ENCODE measurements at places on chromosomes 3 and 15.

DNA sequence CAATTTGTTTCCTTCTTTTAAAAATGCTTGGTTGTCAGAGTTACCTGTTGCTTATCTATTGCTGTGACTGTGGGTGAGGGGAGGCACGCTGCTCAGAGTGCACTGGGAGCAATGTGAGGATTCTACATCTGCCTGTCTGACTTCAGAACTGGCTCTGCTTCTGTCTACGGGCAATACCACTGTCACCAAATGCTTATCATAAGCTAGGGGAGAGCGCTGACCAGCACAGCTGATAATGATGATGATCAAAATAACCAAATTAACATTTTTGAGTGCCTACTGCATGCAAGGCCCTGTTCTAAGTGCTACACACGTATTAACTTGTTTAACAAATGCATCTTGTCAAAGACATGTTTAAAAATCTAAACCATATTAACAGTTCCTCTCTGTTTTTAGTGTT, 79.2 kb upstream of the TPRG1 start:
- DNase-seq = no peak

- DNase-seq = no peak
Observed at GRCh38 chr15:83082730-83083386, 15.8 kb upstream of the BTBD1 start.

GRCh38 chr3:140342668-140343067, 335.2 kb upstream of the TRIM42 start:
- DNase-seq = no peak

DNA sequence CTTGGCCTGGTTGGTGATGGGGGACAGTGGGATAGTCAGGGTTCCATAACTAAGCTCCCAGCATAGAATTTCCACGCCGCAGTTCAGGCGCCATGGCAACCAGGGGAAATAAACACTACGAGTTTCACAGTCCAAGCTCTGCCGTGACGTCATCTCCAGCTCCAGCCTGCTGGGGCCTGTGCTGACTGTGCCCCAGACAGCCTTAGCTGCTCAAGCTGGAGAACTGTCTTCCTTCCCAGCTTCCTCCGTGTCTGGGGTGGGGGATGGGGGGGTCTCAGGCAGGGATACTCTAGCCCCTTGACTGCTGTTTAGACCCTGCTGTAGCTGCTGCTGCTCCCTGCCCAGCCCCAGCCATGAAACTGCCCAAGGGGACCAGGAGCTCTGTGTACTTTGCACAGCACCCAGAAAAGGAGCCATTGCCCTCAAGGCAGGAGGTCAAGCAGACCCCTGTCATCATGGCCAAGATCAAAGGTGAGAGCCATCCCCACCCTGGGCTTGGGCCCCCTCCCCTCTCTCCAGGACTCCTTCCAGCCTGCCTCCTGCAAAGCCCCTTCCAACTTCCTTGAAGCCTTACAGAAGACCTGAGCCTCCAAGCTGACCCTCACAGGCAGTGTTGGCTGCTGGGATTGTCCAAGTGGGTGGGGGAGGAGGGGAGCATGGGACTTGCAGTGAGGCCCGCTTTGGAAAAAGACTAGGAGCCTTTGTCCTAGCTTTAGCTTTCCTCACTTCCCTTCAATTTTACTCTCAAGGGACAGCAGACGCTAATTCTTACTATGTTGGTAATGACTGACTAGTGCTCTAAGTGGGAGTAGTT, 11.4 kb upstream of the CSPG4 start:
- DNase-seq = peak; percentile 35

GRCh38 chr3:32143849-32144757, 37.7 kb downstream of the GPD1L start:
- DNase-seq = peak; percentile 94

DNA sequence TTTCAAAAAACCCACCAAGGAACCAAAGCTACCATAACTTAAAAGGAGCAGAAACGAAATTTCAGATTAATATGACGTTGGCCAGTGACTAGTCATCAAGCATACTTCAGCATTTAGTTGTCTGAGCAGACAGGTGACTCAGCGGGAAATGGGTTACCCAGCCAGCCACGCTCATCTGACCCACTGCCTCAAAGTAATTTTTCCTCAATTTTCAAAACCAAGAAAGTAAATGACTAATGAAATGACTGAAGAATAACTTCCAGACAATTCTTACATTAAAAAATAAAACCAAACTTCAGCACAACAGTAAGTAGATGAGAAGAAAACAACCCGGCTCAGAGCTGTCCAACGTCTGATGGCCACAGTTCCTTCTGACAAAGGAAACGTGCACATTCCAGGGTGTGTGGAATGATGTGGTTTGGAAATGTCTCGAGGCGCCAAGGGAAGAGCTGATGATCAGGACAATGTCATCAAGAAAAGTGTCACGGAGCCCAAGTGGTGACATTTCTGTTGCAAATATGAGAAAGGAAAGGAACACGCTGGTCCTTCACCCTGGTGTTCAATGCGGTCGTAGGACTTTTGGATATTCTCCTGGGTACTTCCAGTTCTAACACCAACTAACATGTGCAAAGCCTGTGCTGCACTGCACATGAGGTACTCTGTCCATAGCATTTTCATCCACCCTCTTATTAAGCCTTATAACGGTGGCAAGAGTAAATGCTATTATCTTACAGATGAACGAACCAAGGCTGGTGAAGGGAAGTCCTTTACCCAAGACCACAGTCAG, 79.1 kb downstream of the FOXP1 start:
- peak; percentile 93 for DNase-seq

DNA sequence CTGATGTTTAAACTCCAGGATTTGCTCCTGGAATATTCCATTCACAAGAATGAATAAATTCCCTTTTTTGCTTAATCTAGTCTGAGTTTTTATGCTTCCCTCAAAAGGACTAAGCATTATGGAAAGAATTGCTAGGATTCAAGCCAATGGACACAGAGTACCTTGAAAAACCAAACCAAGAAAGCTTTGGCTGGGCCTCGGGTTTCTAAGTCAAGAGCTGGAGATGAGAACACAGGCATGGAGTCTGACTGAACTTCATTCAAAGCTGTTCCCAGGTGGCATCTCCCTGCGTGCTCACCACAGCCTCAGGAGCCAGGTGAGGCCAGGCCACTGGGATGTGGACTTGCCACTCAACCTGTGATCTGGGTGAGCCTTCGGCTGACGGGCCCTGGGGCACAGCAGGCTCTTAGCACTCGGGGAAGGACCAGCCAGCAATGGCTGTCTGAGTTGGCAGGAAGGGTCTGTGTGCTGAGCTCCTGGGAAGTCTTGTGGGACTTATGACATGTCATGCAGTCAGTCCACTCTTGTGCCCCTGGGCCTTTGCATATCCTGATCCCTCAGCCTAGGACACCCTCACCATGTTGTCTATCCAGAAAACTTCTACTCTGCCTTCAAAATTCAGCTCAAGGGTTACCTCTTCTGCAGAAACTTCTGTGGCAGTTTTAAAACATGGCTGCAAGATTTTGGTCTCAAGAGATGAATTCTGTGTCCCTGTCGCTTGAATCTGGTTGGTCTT, 21.8 kb downstream of the CRABP1 start:
- DNase-seq = no peak

GRCh38 chr3:43153216-43154083, 47.6 kb upstream of the POMGNT2 start:
- DNase-seq = no peak

DNA sequence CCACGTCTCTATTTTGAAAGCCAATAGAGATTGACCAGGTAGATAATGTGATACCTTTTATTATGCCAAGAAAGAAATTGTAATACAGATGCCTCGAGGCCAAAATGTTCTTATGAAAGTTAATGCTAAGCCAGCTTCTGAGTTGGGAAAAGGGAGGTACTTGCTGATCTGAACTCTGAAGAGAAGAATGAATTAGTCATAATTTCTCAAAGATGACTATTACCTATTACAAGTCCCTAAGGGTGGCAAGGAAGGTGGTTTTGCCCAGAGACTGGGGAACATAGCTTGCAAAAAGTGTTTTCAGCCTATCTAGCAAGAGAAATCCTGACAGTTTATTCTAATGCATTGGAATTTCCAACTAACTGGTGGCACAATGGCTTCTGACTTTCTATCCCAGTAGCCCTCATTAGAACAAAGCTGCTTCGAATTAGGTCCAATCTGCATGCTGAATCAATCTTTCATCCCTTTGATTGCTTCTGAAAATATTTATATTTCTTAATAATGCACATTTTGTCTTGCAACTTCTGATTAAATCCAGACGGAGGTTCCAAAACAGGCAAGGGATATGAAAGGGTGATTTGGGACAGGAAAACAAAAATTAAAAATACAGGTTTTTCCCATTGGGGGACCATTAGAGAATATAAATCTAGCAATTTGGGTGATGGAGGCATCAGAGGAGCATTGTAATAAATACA, 17.7 kb upstream of the NR2F2 start:
- DNase-seq = no peak

- DNase-seq = no peak
Observed at GRCh38 chr3:14534516-14535191, 5.5 kb downstream of the GRIP2 start.

GRCh38 chr3:64903006-64903405, 215.2 kb upstream of the ADAMTS9 start:
- no peak for DNase-seq

DNA sequence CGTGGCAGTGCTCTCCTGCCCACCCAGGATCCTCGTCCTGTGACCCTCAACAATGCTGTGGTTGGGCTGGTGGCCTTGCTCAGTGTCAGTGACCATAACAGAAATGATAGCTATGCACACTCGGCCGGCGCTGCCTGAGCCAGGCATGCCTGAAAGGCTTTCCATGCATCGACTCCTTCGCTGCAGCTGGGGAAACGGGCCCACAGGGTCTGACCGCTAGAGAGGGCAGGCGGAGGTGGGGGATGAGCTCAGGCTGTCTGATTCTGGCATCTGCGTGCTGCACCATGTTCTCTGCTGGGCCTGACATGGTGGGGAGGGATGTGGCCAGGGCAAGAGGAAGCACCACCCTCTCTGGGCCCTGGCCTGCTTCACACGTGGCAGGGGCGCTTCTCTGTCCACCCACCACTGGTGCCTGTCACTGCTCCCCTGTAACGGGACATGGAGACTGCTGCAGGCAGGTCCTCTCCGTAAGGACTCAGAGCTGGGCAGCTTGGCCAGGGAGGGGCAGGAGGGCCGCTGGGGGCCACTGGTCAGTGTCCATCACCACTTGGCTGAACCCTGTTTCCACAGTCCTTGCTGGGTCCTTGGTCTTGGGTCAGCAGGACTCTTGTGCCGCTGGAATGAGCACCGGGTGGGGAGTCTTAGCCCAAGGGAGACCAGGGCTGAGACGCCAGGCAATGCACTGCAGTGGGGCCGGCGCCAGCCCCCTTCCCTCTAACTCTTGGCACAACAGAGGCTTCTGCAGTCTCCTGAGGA, 64.1 kb upstream of the RPL32 start:
- no peak for DNase-seq

All from HS-5 (cell line).